ENCODE measurements at places on chromosomes 4 and X.

- H3K4me1 ChIP-seq = no peaks in the 10 kb centered on the region
- no peaks in the 10 kb centered on the region for H3K36me3 ChIP-seq
- DNase-seq = no peak
- H3K4me3 ChIP-seq = no peak overlapping the region
- H3K27me3 ChIP-seq = no peaks in the 10 kb centered on the region
- no peak overlapping the region for H3K27ac ChIP-seq
These were observed 77.3 kb downstream of the LRRC66 start for GRCh38 chr4:51942833-51943215.

DNA sequence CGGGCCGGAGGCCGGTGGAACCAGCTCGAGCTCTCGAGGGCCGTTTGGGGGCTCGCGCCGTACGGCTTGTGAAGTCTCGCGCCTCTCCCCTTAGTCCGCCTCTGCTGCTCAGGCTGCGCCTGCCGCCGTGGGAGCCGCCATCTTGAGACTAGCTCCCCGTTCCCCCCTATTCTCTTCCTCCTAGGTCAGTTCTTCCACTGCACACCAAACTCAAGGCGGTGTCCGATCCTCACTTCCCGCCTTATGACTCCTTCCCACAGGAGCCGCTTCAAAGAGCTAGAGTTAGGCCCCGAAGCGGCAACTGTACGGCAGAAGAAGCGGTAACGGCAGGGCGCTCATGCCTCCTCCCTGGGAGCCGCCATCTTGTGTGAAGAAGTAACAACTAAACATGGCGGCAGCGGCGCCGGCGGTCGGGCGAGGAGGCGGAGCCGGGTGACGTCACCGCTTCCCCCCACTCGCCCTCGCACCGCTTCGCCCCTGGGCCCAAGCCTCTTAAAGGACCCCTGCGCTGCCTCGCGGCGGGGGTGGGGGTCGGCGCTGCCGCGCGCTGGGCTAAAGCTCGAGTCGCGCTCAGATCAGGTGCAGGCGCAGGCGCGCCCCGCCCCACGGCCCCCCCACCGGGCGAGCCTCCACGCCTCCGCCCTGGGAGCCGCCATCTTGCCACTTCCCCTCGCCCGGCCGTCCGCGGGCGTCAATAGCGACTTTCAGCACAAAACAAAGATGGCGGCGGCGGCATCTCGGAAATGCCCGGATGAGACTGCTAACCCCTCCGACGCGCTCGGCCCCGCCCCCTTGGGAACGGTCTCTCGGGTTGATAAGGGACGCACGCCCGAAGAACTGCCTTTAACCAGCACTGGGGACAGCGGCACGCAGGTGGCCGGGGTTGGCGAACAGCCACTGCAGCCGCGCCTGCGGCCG, at the start of gene HCFC1:
Gene HCFC1, minus strand, starts transcription at position 369 of the 918 bp plus-strand sequence. CDS start 978 bp downstream, outside the sequence.
- H3K27me3 ChIP-seq = no peaks in the 10 kb centered on the region
- peak; percentile 95 for DNase-seq
- peak within 1 kb of the TSS; percentile 99 for H3K27ac ChIP-seq
- peaks cover 13% of the 10 kb centered on the region for H3K4me1 ChIP-seq
- H3K4me3 ChIP-seq = peak within 1 kb of the TSS; percentile 86
- H3K36me3 ChIP-seq = peaks cover 3% of the 10 kb centered on the region

GRCh38 chr4:37628977-37629609, 57.1 kb downstream of the RELL1 start:
- no peaks in the 10 kb centered on the region for H3K4me1 ChIP-seq
- DNase-seq = no peak
- H3K4me3 ChIP-seq = no peak overlapping the region
- no peaks in the 10 kb centered on the region for H3K27me3 ChIP-seq
- H3K36me3 ChIP-seq = peaks cover 56% of the 10 kb centered on the region

GRCh38 chrX:33087411-33087810, 123.9 kb downstream of the DMD start:
- no peak overlapping the region for H3K4me3 ChIP-seq
- H3K27ac ChIP-seq = no peak overlapping the region
- H3K27me3 ChIP-seq = no peaks in the 10 kb centered on the region
- no peak for DNase-seq

- H3K4me3 ChIP-seq = no peak overlapping the region
- no peak overlapping the region for H3K27ac ChIP-seq
- no peaks in the 10 kb centered on the region for H3K36me3 ChIP-seq
- no peaks in the 10 kb centered on the region for H3K27me3 ChIP-seq
- no peak for DNase-seq
These were observed 70.6 kb downstream of the ATP11C start for GRCh38 chrX:139862208-139862607.

GRCh38 chrX:154486052-154486395, 391 bp downstream of the UBL4A start:
- peaks cover 19% of the 10 kb centered on the region for H3K36me3 ChIP-seq
- H3K27me3 ChIP-seq = no peaks in the 10 kb centered on the region
- peak; percentile 9 for DNase-seq
- H3K4me3 ChIP-seq = peak overlapping the region; percentile 76
- no peak overlapping the region for H3K27ac ChIP-seq

DNA sequence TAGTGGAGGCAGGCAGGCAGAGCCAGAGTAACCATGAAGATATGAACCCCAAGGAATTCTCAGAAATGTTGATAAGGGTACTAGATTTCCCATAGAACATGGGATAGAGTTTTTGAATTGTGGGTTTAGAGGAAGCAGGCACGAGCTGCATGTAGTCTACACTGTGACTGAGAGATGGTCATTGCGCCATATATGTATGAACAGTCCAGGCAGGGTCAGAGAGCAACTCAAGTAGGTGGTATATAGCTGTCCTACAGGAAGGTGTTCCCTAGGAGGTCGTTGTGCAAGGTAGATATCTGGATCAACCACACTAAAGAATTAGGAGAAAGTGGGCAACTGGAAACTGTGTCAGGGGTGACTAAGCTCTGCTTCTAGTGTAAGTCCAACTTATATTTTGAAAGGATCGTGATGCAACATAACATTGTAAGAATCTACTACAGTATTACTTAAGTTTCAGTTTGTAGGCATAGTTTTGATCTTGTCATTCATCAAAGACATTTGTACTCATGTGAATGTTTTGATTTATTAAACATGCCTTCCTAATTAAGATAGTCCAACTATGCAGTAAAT, 94.6 kb downstream of the HPGD start:
- no peak overlapping the region for H3K27ac ChIP-seq
- no peak overlapping the region for H3K4me3 ChIP-seq
- no peaks in the 10 kb centered on the region for H3K27me3 ChIP-seq
- peaks cover 12% of the 10 kb centered on the region for H3K4me1 ChIP-seq
- no peak for DNase-seq

GRCh38 chr4:86563416-86563815, 30.7 kb upstream of the PTPN13 start:
- no peaks in the 10 kb centered on the region for H3K36me3 ChIP-seq
- no peak overlapping the region for H3K4me3 ChIP-seq
- no peaks in the 10 kb centered on the region for H3K27me3 ChIP-seq
- DNase-seq = no peak

DNA sequence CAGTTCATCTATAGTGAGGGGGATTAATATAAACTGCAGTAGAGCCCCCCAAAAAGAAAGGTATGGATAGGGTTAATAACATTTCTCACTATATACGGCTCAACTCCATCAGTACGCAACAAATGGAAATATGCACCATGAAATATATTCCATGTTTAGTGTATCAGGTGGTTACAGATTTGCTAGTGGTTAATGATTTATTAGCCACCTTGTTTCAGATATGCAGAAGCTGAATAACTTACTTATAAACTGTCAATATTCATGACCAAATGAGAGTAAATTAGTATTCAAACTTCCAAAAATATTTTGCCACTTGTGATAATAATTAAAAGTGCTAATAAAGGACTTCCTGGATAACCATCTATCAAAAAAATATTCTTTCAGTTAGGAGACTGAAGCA, 14.8 kb downstream of the AMTN start:
- H3K4me1 ChIP-seq = no peaks in the 10 kb centered on the region
- no peak overlapping the region for H3K4me3 ChIP-seq
- no peak overlapping the region for H3K27ac ChIP-seq
- H3K27me3 ChIP-seq = no peaks in the 10 kb centered on the region
- no peaks in the 10 kb centered on the region for H3K36me3 ChIP-seq

DNA sequence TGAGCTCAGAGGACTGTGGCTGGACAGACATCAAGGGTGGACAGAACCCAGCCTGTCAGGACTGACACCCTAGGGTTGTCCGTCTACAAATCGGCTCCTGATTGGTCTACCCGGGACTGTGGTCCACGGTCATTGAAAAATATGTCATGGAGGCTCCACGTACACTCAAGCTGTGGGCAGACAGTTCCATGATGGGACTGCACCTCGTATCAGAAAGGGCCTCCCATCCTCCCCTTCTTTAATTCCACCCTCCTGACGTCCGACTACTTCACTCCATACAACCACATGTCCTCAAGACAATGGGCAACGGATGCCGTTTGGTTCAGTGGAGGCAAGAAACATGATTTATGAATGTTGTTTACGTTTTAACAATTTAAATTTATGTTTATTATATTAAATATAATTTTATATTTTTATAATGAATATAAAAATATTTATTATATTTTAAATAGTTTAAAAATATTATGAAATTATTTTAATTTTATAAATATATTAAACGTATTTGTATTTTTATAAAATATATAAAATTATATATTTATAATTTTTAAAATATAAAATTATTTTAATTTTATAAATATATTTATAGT, 58.0 kb upstream of the SHOX start:
- no peaks in the 10 kb centered on the region for H3K4me1 ChIP-seq
- no peak overlapping the region for H3K4me3 ChIP-seq
- no peak for DNase-seq
- H3K36me3 ChIP-seq = no peaks in the 10 kb centered on the region
- H3K27me3 ChIP-seq = no peaks in the 10 kb centered on the region

- H3K4me3 ChIP-seq = peak overlapping the region; percentile 54
- no peaks in the 10 kb centered on the region for H3K4me1 ChIP-seq
- peak; percentile 37 for DNase-seq
- no peaks in the 10 kb centered on the region for H3K36me3 ChIP-seq
- H3K27ac ChIP-seq = no peak overlapping the region
- peaks cover 16% of the 10 kb centered on the region for H3K27me3 ChIP-seq
These were observed 30.4 kb upstream of the TMSB15A start for GRCh38 chrX:102546828-102547493.
